Right cardiac atrium (tissue), 5 donors: ENCODE measurements at places on chromosomes 1 and 21.

DNA sequence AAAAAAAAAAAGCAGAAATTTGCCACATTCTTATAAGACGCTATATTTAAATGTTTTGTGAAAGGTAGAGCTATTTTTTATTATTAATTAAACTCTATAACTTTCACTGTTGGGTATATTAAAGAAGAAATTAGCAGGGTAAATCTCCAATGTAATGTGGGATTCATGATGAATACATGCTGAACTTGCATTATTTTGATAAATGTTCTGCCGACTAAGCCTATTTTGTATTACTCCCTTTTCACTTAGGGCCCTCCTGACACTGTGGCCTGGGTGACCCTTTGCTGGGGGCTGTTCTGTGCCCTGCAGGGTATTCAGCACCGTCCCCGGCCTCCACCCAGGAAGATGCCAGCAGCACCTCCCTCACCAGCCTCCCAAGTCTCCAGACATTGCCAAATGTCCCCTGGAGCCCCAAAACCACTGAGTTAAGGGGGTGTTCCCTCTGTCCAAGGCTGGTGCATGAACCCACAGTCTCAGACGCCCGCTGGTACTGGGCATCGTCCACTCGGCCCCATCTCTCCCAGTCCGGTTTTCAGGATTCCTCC, 22.5 kb downstream of the RSPH1 start:
- DNase-seq = no peak

- no peak for DNase-seq
These were observed 48.2 kb downstream of the COQ8A start for GRCh38 chr1:226988334-226988666.

DNA sequence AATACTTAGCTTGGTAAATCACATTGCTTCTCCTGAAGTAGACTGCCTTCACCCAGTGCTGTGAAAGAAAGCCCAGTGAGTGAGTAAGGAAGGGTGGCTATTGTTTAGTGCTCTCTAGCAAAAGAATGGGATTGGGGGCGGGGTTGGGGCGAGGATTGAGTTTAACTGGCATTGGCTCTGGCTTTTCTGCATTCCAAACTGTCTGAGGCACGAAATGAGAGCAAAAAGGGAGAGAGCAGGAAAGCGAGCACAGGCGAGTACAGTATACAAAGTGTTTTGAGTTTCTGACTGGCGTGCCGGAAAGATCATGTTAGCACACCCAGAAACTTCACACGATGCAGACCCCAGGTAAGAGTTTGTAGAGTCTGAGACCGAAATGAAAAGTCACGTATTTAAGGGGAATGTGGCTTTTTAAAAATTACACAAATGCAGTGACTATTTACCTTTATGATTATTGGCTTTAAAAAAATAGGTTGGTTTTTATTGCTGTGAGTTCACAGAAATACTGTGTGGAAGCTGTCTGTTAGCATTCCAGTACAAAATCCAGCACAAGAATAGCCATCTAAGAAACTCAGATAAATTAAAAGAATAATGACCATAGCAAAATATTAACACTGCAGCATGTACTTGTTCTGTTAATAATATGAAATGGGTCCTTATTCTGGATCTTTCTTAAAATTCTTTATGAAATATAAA, 155.4 kb downstream of the CLEC20A start:
- DNase-seq = peak; percentile 46

- no peak for DNase-seq
These were observed 8.8 kb downstream of the PRXL2B start for GRCh38 chr1:2595261-2595811.

DNA sequence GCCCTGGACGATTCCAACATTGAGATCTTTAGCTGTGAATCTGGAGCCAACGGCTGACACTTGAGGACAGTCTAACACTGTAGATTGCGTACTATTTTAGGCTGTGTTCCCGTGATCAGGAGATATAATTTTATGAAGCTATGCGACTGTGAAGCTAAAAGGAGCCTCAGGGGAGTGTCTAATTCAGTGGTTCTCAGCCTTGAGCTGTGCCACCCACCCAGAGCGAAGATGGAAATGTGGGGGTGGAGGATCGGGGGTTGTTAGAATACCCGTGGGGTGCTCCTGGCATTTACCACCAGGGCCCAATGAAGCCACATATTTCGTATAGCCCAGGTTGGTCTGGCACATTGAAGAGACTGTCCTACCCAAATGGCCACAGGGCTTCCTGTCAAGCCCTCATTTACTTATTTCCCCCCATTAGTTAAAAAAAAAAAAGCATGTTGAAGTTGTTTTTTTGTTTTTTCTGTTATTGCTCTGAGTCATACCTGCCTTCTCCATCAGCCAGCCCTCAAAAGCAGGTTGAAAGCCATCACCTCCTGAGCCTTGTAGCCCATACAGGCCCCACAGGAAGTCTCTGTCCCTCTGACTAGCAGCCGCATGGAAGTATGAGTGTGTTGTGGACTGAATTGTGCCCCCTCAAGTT, 141.7 kb downstream of the GALNT2 start:
- DNase-seq = no peak

GRCh38 chr1:236395230-236395946, 1.3 kb downstream of the EDARADD start:
- peak; percentile 62 for DNase-seq

DNA sequence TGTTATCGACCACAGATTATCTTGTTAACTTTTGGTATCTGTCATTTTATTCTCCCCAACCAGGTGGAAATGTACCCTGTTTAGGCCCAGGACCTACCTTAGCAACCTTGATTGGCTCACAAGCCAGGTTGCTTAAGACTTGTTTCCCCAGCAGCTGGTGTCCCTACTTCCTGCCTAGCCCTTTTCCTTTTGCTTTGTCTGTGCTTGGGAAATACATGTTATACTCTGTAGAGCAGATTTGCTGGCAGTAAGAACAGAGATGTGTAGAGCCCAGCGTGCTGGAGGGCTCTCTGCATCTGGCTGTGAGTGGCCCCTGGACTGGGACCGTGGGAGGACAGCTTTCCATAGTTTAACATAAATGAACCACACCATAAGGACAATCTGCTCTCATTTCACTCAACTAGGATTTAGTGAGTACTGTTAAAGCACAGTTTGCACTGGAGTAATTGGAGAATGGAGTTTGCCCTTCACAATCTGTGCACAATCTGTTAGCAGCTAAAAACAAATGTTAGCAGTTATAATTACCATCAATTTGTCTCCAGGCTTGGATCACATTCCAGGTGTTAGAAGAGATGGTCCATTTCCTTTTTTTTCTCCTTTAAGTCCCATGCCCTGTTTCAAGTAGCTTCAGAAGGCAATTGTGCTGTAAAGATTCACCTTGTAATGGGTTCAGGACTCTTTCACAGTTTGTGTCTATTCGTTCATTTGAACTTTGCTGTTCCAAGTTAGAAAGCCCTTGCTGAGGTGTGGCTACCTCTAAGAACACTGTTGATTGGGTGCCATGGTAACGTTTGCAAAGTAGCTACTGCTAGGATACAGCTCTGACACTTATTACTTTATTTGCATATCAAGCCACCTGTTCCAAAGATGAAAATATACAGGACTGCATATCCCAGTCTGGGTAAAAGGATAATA, at the start of gene APOBEC4:
Gene APOBEC4, minus strand, starts transcription at position 770 of the 915 bp plus-strand sequence. CDS start 4,535 bp downstream, outside the sequence.
- no peak for DNase-seq

DNA sequence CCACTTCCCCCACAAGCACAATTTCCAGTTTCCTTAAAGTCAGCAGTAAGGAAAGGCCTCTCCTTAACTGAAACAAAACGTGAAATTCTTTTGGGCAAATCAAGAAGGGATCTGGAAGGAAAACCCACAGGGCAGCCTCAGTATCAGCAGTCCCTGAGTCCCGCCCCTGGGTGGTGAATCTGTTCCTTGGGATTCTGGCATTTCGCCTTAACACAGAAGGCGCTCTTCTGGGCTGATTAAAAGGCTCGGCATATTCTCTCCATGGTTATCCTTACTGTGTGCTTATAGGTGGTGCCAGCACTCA, 12.2 kb upstream of the RAB4A start:
- DNase-seq = no peak

DNA sequence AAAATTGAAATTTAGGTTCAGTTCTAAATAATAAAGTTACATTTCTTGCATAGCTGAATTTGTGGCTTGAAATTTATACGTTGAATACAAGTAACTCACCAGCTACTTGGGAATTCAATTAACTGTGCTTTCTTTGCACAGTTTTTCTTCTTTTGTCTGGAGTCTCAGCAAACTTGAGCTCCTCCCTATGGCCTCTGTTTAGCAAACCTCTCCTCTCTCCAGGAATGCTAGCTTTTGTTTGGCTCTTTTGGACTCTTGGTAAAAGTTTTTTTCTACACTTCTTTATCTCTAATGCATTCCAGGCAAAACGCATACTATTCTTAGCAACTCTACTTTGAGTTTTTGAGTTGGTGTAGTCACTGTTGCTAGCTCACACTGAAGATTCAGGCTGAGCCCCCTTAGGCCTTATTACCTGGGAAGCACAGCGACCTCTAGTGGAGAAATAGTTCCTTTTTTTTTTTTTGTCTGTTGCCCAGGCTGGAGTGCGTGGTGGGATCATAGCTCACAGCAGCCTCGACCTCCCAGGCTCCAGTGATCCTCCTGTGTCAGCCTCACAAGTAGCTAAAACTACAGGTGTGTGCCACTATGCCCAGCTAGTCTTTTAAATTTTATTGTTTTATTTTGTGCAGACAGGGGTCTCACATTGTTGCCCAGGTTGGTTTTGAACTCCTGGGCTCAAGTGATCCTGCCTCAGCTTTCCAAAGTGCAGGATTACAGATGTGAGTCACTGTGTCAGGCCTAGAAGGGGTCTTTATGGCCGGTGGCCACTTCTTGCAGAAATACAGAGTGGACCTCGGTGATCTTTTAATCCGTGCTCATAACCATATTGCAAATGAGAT, 61.7 kb downstream of the CASQ2 start:
- DNase-seq = no peak

- DNase-seq = no peak
These were observed 35.9 kb downstream of the TMCC2 start for GRCh38 chr1:205263580-205264190.

DNA sequence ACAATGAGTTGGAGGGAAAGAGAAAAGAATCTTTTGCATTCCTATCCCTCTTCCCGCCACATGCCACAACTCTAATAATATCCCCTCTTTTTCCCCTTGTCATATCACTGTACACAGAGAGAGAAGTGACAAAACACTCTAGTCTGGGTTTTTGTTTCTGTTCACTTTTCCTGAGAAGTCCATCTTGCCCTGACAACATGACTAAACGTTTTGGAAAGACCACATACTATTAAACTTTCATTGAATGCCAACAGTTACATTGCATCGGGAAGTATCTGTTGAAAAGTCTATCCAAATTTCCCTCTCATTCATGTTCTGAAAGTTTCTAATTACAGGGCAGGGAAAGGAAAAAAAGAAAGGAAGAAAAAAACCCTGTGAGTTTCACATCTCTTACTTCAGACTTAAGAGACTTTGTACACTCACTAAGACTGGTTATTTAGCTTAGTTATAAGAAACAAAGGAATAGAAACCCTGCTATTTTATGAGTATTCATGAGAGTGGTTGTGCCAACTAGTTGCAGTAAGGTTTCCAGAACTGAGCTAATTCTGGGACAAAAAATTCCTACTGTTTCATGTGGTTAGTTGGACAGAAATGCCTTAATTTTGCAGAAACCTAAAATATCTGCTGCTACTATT, 16.9 kb downstream of the PLA2G4A start:
- no peak for DNase-seq

GRCh38 chr1:14716474-14716873, 118.0 kb downstream of the KAZN start:
- DNase-seq = no peak

DNA sequence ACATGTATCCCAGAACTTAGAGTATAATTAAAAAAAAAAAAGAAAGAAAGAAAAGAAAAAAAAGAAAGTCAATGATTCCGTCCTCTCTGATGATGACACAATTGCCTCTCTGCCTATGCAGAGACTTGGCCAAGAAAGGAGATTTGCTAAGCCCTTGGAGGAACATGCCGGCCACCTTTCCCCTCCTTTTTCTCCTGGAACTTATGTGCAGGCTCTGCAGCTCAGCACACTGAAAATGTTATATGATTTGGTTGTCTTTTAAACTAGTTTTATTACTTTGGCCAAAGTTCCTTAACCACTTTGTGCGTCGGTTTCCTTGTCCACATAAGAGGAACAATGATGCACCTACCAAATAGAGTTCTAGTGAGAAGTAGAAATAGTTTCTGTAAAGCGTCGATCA, 111.4 kb upstream of the ZNF644 start:
- no peak for DNase-seq
